ENCODE measurements at places on chromosomes 4 and X.

DNA sequence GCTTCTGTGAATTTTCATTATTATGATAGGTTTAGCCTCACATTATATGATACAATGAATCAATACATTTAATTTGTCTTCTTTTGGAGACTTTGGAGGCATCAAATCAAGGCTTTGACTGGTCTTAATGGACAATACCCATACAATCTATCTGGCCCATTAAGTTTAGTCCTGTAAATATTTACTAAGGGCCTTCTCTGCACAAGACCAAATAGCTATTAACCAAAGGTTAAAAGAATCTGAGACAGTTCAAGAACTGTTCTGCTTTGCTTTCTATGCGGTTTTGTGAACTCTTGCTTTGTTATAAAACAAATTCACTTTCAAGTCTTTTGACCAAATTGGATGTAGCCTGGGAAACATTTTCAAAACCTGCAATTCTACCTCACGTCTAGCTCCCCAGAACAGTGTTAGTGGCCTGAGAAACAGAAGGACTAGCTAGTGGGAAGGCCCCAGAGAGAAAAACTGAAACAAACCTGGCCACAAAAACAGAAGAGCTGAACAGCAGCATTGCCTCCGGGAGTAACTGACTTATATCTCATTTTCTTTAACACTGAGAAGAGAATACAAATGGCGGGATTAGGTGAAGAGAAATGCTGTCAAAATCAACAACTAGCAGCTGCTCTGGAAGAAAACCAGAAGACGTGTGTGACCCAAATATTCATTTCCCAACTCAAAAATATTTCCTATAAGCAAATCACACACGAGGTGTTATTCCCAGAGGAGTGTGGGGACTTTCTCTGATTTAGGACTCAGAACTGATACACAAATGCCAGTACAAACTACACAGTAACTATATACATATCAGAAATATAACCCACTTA lies 548 bp downstream of the TLR1 start:
- DNase-seq = no peak

- DNase-seq = no peak
These were observed 997.2 kb upstream of the SLIT2 start for GRCh38 chr4:19254486-19254885.

- no peak for DNase-seq
These were observed 24.6 kb upstream of the CD40LG start for GRCh38 chrX:136623396-136623795.

DNA sequence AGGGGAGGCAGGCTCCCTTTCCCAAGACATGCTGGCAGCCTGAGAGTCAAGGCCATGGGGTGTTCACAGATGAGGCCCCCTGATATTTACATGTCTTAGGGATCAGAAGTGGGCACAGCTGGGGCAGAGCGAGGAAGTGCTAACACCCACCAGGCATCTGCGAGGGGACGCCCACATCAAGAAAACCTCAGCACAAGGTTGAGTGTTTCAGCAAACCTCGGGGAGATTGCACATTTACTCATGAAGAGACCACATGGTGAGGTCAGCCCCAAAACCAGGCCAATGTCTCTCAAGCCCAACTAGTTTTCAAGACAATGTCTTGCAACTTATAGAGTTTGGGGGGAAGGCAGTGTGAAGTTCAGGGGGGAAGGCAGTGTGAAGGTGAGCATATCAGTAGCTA lies 55.2 kb downstream of the CLNK start:
- no peak for DNase-seq

DNA sequence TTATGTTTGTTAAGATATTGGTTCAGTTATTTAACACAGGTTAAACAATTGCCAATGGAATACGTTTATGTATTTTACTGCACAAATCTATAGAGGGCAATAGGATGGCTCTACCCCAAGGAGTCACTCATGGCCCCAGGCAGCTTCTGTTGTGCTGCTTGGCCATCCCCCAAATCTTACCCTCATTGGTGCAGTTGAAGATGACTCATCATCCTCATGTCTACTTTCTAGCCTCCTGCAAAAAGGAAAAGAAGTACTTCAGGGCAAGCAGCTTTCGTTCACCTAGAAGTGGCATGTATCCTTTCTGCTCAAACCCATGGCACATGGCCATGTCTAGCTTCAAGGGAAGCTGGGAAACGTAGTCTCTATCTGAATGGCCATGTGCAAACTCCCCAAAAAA lies 14.2 kb downstream of the PHOX2B start:
- DNase-seq = no peak

Measured in activated CD4-positive, CD25-positive, alpha-beta regulatory T cell (primary cell).